ENCODE measurements at places on chromosomes 7 and 10.

GRCh38 chr7:30900053-30900452, 11.6 kb upstream of the AQP1 start:
- DNase-seq, result no peak

DNA sequence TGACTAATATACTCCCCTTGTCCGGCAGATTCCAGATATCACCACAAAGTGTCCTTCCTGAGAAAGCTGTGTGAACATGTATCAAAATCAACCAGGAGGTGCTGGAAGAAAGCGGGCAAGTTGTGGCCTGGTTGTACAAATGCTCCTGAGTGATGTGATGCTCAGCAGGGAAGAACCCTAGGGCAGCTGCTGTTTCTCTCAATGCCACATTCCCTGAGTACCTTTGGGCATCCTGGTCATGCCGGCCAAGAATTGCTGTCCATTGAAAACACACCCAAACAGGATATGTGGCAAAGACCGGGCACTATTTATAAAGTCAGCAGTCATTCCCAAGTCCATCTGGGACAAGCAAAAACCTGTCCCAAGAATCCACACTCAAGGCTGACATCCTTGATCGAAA, 7.8 kb upstream of the ADCY1 start:
- no peak for DNase-seq

- DNase-seq, result no peak
These were observed 76.9 kb upstream of the EGR2 start for GRCh38 chr10:62893036-62893435.

- DNase-seq, result no peak
These were observed 70.1 kb downstream of the RNF216 start for GRCh38 chr7:5711409-5711808.

GRCh38 chr10:6239213-6239991, 36.7 kb downstream of the PFKFB3 start:
- peak; percentile 62 for DNase-seq

GRCh38 chr7:15457990-15458955, 103.5 kb downstream of the AGMO start:
- DNase-seq, result no peak

DNA sequence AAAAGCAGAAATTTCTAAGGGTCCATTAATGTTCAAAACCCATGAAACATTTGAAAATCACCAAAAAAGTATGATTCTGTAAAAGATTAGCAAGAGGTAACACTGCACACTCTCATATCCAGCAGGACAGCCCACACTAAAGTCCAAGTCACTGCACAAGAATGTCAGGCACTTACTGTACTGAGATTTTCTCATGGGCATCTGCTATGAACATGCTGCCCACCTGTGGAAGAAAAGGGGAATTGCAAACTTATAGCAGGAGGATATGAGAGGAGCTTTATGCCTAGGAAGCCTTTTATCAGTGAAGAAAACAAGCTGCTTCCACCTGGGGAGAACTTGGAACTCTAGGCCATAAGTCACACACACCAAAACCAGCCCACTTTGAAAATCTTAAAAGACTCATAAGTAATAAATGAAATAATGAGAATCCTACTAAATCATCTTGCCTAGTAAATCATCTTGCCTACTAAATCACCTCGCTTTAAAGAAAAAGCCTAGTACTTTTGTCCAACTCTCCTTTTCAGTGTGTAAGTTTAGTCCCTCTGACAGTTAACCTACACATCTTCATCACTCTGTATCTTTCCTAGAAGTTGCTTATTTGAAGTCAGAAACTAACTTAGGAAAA, 46.1 kb downstream of the ARMH3 start:
- DNase-seq, result peak; percentile 83

- no peak for DNase-seq
These were observed 1.3 kb upstream of the CUEDC2 start for GRCh38 chr10:102433619-102434046.

- no peak for DNase-seq
These were observed 79.5 kb downstream of the FAM185A start for GRCh38 chr7:102828286-102828685.

- no peak for DNase-seq
These were observed 20.6 kb upstream of the CABCOCO1 start for GRCh38 chr10:61642150-61642571.

GRCh38 chr7:120554960-120555571, 282.1 kb downstream of the KCND2 start:
- DNase-seq, result peak; percentile 78

DNA sequence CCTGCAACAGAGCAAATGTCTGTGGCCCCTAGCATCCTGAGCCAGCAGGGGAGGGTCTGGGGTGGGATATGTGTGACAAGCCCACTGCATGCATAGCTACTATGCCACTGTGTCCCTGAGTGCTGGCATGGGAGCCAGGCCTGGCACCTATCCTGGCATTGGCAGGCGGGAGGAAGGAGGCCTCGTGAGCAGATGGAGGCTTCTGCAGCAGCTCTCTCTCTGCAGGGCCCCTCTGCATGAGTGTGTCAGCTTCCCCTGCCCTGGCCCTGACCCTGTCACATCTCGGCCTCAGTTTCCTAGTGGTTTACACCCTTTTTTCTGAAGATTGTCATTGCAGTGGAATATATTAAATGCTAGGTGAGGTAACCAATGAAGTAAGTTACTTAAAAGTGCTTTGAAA, 13.1 kb upstream of the IMPDH1 start:
- DNase-seq, result no peak

GRCh38 chr7:47149208-47149839, 432.6 kb downstream of the TNS3 start:
- DNase-seq, result no peak

GRCh38 chr10:98748298-98748697, 301.6 kb upstream of the HPS1 start:
- DNase-seq, result peak; percentile 63

- DNase-seq, result no peak
These were observed 243.4 kb upstream of the FZD1 start for GRCh38 chr7:91020636-91021385.

DNA sequence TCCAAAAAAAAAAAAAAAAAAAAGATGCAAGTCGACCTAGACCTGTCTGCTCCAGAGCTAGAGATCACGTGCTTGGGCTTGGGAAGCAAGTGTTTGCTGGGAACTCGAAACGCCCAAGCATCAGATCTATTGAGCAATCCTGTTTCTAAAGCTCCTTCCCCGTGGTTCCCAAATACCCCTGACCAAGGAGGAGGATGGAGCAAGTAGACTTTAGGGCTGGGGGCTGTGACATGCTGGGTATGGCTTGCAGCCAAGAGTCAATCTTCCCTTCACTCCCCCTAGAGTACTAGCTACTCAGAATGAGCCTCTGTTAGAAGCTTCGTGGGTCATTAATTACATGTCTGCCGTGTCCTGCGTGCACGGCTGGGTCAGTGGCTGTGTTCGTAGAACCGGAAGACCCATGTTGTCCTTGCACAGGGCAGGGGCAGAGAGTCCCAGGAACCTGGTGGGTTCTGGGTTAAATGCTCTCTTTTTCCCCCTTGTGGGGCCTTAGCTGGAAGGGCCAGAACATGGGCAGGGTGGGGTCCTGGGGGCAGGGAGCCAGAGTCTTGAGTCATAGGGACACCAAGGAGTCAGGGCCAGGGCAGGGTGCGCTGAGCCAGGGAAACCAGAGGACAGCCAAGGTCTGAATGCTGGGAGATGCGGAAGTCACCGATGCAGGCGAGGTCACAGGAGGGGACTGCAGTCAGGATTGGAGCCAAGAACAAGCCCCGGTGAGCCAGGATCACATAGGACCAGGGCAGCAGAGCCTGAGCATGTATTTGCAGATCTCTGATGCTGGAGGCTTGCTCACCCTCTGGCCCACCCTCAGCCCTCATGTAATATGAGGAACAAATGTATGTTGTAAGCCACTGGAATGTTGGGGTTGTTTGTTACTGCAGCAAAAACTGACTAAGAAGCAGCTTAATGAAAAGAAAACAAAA, 34.6 kb upstream of the TPST1 start:
- DNase-seq, result no peak

DNA sequence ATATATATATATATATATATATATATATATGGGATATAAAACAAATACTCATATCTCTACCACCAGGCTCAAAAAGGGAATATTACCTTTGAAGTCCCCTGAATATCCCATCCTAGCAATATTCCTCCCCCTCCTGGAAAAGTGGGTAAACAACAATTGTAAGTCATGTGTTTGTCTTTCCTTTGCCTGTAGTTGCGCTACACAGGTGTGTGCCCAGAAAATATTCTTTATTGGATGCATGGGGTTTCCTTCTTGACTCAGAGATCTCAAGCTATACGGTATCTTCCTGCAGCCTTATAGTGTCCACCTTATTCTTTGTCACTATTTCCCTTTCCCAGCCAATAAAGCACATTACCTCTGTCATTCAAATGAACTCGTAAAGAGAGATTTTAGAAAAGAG, 54.2 kb downstream of the MET start:
- no peak for DNase-seq

GRCh38 chr10:1204434-1205326, 148.5 kb downstream of the WDR37 start:
- DNase-seq, result no peak

DNA sequence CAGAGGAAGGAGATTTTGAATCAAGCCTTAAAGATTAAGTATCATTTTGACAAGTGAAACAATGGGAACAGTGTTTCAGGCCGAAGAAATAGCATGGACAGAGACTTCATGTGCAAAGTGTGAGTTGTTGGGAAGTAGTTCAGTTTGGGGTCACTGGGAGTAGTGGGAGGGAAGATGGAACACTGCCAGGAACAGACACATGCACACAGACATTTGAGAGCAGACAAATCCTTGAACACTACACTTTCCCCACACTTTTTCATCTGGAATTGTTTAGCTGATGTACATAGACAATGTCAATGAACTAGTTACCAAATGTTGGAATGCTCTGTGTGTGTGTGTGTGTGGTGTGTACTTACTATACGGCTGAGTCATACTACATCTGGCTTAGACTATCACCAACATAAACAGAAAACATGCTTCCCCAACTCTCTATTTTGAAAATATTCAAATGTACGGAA, 52.4 kb upstream of the LRRC17 start:
- DNase-seq, result no peak

DNA sequence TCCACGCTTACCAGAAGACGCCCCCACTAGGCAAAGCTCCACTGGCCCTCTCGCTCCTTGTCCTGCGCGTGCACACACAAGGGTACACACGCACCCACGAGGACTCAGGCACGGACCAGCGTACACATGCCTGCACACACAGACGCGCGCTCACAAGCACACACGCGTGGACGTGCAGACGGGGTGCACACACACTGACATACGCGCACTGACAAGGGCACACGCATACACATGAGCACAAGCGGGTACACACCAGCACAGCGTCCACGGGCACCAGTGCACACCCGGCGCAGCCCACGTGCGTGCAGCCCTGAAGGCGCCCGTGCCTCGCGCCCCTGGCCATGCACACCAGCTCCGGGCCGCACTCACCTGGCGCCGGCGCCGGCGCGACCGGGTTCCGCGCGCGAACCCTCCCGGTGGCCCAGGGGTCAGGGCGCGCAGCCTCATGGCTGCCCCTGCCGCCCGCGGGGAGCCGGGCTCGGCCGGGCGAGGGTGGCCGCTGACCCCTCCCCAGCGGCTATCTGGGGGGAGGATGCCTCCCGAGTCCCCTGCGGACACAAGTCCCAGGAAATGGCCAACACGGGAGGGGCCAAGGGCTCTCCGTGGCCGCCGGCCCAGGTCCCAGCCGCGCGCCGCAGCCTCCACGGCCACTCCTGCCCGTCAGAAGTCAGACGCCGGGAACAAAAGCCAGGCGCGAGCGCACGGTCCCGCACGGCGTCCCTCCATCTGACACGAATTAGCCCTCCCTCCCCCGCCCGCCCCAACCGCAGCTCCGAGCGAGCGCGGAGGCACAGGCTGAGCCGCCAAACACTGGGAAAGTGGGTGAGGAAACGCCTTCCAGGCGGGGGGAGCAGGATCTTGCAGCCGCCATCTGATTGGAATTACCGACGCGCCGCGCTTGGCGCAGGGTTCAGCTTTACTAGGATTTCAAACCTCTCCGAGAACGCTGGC, 45.0 kb downstream of the TNS3 start:
- peak; percentile 52 for DNase-seq

- no peak for DNase-seq
These were observed 343.3 kb downstream of the FRMD4A start for GRCh38 chr10:13987446-13987845.

DNA sequence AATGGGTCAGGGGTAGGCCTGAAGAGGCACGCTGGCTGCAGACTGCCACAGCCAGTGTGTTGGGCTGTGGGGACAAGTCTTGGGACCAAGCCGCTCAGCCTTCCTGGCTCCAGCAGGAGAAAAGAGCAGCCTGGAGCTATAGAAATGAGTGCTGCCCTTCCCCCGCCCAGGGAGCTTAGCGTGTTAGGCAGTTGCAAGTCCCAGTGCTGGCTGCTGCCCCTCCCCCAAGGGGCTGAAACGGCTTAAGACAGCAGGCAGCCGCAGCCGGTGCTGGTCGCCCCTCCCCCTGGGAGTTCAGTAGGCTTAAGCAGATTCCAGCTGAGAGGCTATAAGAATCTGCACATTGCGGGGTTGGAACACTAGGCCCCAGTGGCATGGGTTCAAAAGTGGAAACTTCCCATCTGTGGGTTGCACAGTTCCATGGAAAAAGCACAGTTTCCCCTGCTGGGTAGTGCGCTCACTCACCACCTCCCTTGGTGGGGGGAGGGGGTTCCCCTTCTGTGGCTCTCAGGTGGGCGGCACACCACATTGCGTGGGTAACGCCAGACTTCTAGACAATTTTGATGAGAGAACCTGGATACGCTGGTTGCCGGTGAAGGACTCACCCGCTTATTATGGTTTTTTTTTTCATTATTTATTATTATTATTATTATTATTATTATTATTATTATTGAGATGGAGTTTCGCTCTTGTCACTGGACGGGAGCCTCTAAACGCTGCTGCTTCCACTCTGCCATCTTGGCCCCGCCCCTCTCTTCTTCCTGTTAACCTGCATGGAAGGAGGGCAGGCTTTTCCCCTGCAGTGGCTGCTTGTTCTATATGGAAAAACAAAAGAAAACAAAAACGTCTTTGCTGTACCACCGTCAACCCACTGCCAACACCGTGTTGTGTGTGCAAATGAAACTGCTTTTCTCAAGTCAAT, 151.1 kb downstream of the CXCL12 start:
- DNase-seq, result no peak

DNA sequence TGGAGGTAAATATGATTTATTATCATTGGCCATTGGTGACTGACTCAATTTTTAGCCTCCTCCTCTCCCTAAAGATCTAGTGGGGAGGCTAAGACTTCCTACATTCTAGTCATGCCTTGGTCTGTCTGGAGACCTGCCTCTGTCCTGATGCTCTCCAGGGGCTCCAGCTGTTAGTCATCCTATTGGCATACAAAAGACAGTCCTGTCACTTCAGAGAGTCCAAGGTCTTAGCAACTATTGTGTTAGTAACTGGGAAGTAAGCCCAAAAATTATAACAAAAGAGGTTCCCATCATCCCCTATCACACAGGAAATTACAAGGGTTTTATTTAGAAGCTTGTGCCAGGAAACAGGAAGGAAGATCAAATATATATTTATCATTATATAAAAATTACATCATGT, 400.6 kb upstream of the VSTM2A start:
- DNase-seq, result no peak
